CD4-positive, alpha-beta T cell treated with Interferon gamma for 1 hour (primary cell): ENCODE measurements at places on chromosomes 16 and 17.

GRCh38 chr16:68332411-68333121 lies 21.7 kb downstream of the PRMT7 start:
- DNase-seq, result peak; percentile 12

- no peak for DNase-seq
Observed at GRCh38 chr16:7716660-7717550, 384.3 kb downstream of the RBFOX1 start.

GRCh38 chr17:36092230-36092629 lies 2.3 kb upstream of the CCL3 start:
- no peak for DNase-seq

DNA sequence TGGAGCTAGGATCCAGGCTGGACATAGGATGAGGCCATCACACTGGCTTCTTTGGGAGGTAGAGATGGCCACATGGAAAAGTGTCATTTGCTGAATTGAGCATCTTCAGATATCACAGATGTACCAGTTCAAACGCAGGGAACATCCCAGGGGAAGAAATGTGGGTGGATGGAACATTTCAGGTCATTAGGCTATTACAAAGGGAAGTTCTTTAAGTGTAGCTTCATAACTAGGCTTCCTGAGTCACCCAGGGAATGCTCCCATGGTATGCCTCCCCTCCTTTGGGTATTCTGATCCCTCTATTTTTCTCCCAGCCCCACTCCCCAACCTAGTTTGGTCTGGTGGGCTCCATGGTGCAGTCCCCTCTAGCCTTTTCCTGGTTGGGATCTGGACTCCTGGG lies 69.8 kb upstream of the IRX3 start:
- DNase-seq, result no peak

DNA sequence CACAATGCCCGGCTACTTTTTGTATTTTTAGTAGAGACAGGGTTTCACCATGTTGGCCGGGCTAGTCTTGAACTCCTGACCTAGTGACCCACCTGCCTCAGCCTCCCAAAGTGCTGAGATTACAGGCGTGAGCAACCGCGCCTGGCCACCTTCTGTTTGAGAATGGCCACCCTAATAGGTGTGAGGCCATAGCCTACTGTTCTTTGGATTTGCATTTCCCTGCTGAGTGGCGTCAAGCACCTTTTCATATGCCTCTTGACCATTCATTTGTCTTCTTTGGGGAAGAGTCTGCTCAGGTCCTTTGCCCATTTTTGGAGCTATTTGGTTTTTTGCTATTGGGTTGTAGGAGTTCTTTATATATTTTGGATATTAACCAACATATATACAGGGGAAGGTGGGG lies 276.7 kb downstream of the PARN start:
- no peak for DNase-seq

DNA sequence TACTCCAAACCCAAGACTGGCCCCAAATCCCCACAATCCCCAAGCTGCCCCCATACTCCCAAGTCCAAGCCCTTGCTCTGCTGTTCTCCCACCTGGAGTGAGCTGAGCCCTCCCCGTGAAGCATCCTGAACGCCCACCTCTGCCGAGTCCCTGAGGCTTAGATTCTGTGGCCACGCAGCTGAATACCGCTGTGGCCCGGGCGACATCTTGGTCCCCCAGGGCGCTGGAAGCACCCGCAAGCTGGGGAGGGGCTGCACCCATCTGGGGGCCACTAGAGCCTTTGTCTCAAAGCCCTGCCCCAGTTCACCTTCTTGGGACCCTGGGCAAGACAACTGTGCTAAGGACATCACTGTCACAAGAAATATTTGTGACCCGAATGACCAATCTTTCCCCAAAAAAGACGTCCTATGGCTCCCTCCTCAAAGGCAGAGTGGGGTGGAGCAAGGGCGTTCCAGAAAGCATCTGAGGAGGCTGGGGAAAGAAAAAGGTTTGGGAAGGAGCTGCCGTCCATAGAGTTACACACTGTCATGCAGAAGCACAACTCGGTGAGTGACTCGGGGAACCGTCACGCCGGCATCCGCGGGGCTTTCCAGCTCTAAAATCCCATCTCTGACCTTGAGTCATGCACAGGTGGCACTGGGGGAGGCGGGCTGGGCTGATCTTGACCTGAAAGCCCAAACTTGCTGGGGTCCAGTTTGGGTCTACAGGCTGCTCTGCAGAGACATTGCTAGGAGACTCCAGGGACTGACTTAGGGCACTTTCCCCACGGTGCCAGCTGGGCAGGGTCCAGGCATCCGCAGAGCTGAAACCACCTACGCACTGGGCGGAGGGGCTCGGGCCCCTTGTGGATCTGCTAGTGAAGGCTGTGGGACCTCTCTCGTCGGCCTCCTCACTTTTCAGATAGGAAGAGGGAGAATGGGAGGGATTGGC lies 6.6 kb downstream of the PTX4 start:
- no peak for DNase-seq

DNA sequence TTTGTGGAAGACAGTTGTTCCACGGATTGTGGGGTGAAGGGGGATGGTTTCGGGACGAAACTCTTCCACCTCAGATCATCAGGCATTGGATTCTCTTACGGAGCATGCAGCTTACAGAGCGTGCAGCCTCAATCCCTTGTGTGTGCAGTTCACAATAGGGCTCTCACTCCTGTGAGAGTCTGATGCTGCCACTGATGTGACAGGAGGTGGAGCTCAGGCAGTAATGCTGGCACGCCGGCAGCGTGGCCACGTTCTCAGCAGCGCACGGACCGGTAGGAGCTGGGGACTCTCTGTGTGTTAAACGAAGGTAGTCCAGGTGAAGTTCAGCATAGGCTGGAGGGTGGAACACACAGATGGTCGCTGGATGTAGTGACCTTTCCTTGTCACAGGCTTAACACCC lies 37.8 kb downstream of the SEC14L1 start:
- no peak for DNase-seq

GRCh38 chr17:51745993-51746392 lies 412.5 kb downstream of the CA10 start:
- DNase-seq, result no peak

- no peak for DNase-seq
Observed at GRCh38 chr16:50704245-50704644, 10.8 kb downstream of the NOD2 start.

DNA sequence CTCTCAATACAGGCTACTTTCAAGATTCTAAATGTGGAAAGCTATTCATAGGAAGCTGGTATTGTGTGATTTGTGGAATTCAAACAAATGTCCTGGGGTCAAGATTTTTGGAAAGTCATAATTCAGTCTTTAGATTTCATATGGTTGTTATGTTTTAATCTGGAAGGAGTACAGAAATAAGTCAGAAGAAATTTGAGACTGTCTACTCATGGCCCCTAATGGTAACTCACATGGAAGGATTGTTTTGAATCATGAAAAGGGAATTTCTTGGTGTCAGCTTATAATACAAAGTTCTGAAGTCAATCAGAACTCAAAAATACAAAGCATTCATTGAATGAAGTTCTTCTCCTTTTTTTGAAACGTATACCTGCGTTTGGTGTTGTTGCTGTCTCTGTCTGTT lies 3.1 kb downstream of the KCNJ2 start:
- DNase-seq, result no peak

- no peak for DNase-seq
Observed at GRCh38 chr16:65604771-65605170, 482.9 kb upstream of the CDH11 start.

- DNase-seq, result no peak
Observed at GRCh38 chr16:88317613-88317965, 65.2 kb upstream of the ZNF469 start.

- no peak for DNase-seq
Observed at GRCh38 chr17:35171834-35172233, 22.4 kb downstream of the SLC35G3 start.

DNA sequence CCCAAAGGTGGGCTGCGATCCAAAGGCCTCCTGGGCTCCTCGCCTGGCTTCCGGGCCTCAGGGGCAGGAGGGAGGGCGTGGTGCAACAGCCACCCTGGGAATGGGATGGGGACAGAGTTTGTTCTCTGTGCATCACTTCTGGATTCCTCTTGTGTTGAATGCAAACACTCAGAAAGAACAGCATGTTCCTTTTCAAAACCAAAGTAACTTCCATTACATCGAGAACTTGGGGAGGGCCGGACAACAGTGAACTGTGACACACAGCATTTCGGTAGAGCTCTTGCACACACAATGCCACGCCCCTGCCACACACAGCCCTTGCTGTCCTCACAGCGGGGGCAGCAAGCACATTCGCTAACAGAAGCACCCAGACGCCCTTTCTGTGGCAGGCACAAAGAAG lies 36.1 kb upstream of the FASN start:
- no peak for DNase-seq

- DNase-seq, result no peak
Observed at GRCh38 chr17:37160944-37161343, 212.2 kb downstream of the AATF start.

- no peak for DNase-seq
Observed at GRCh38 chr16:81928975-81929374, 82.3 kb downstream of the SDR42E1 start.

- no peak for DNase-seq
Observed at GRCh38 chr16:51357839-51358238, 206.8 kb upstream of the SALL1 start.

DNA sequence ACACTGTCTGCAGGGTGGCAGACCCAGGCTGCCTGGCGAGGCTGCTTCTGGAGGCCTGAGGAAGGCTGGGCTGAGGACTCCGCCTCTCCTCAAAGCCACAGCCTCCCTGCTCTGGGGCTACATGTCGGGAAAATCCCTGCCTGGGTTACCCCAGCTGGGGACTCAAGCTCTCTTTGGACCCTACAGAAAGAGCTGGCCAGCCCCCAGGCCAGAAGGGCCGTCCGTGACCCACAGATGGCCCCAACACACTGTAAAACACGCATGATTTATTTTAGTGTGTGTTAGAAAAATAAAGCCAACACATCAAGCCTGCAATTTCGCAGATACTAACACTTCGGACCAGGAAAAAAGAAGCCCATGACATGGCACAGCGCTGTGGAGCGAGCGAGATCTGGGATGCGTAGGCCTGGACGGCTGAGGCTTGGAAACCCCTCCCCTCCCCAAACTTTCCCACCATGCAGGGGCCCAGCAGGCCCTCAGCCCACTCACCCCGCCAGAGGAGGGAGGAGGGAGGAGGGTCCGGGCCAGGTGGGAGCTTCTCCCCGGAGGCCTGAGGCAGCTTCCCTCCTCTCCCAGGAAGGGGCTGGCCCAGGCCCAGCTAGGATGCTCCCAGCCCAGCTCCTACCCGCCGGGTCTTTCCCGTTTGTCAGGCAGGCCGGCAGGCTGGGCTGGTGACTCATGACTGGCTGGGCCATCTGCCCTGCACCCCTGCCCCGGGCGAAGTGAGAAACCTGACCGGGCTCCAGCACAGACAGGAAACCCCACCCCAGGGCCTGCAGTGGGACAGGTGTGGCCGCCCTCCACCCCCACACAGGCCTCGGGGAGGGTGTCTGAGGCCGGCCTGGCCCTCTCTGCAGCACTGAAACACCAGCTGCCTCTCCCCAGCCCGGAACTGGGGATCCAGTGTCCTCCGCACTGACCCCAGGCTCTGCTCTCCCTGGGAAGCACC lies 34.1 kb upstream of the SLC38A10 start:
- DNase-seq, result peak; percentile 48

- DNase-seq, result no peak
Observed at GRCh38 chr16:67462279-67462655, 18.7 kb downstream of the ATP6V0D1 start.

DNA sequence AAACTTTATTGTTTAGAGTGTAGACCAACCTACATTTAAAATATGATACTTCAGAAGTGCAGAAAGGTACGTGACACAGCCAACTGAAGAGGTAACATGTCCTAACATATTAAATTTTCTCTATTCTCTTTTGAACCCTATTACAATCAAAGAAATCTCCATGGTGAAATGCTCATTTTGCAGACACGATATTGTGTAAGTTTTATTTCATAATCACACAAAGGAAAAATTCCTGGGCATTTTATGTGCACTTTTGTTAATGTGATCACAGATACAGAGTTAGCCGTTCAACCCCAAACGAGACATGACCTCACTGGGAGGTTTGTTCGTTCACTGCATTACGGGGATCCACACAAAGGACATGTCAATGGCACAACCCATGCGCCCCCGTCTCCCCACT lies 21.8 kb downstream of the KCNJ16 start:
- no peak for DNase-seq

- DNase-seq, result peak; percentile 96
Observed at GRCh38 chr17:64020056-64020766, at the start of gene ICAM2. ICAM2 (minus strand) TSS chr17:64020633; CDS start chr17:64006691, 13,942 bp downstream.

- DNase-seq, result no peak
Observed at GRCh38 chr16:6725634-6726331, 606.9 kb upstream of the RBFOX1 start.

GRCh38 chr17:57496382-57496781 lies 240.1 kb downstream of the MSI2 start:
- DNase-seq, result no peak

DNA sequence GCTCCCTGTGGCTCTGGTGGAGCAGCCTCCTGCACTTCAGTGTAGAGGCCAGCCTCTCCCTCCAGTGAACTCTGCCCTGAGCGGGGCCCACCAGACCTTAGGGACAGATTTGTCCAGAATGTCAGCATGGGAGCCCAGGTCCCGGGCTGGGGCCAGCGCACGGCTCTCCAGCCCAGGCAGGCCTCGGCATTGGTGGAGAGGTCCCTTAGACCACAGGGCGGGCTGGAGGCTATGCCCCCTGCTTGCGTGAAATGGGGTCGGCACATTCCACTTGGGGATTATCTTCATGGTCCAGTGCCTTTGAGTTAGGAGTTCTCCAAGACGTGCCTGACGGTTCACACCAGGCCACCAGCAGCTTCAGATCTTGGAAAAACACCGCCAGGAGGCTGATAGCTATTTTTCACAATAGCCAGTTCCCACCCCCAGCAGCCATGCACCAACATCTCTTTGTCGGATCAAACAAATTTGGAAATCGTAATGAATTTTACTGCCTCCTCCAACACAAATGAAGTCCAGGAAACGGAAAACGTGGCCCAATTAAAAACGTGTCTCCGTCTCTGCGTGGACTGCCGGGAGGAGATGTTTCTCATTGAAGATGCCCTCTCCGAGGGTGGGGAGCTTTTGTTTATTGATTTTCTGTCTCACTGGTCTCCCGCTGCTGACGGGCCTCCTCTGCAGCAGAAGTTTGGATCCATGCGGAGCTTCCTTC lies 110.0 kb upstream of the CIBAR2 start:
- DNase-seq, result no peak

- DNase-seq, result peak; percentile 19
Observed at GRCh38 chr17:80720610-80721577, 176.3 kb downstream of the RPTOR start.

DNA sequence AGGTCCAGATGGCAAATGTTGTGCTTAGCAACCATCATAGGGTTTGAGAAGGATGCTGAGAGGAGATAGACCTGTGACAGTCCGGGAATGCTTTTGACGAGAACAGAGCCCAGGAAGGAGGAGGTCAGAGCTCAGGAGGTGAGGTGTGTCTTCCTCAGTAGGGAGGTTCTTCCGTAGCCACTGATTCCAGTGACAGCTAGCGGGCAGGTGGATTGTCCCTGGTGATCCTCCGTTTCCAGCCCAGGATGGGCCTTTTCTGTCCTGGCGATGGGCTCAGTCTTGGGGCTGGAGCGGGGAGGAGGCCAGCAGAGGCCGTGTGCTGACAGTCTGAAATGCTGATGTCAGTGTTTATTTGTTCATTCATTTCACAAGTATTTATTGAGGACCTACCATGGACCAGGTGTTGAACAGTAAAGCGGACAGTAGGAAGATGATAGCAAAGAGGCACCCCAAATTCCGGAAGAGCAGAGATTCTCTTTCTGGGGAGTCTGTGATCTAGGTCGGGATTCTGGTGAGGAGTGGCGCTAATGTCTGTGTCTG lies 38.8 kb downstream of the KIAA0513 start:
- no peak for DNase-seq

- DNase-seq, result no peak
Observed at GRCh38 chr17:63023049-63023448, 57.0 kb downstream of the TANC2 start.
